ENCODE measurements at places on chromosomes 16 and 17.
A peak's percentile ranks its signal among the peaks of the same experiment; 100 is the strongest.

DNA sequence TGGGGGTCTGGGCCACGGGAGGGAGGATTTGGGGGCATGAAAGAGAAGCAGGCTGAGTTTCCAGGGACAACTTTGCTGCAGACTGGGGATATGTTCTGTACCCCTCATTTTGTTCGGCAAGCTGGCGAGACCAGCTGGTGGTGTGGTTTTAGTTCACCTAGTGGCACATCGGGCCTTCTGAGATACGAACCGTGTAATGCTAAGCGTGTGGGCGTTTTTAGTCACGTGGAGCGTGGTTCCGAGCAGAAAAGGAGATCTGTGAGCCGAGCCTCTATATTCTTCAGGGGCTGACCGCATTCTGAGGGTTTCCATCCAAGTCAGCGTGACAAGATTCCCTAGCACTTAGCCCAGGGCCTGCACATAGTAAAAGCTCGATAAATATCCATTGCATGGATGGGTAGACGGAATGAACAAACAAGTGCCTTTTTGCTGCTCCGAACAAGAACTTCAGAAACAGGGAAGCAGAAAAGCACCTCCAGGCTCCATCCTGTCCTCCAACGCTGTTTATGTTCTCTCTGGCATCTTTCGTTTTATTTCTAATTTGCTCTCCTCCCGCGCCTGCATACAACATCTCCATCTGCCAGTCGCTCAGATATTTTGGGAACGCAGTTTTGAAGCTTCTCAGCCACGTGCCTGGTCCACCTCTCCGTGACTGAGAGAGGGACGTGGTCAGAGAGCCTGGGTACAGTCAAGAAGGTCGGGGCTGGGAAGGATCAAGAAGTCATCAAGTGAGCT lies 5.8 kb downstream of the SYT17 start:
- no peak for DNase-seq

- no peak for DNase-seq
Measured at GRCh38 chr16:79449900-79450299, 150.6 kb downstream of the MAF start.

- no peak for DNase-seq
Measured at GRCh38 chr16:81796583-81797346, 17.7 kb downstream of the PLCG2 start.

GRCh38 chr17:65389949-65390348 lies 171.5 kb downstream of the AXIN2 start:
- no peak for DNase-seq

DNA sequence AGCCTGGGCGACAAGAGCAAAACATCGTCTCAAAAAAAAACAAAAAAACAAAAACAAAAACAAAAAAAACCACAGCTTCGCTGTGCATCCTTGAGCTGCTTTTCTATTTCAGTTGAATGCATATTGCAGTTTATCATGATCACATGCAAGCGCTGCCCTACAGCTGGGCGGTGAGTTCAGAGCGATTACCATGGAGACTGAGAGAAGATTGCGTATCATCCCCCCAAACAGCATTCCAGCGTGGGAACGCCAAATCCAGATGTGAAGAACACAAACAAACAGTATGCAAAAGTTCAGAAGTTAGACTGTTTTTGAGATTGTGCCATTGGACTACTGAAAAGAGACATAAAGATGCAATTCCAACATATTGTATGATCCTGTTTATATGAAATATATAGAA lies 15.1 kb upstream of the SLC52A1 start:
- no peak for DNase-seq

- DNase-seq = no peak
Measured at GRCh38 chr17:62899361-62899760, 66.7 kb upstream of the TANC2 start.

GRCh38 chr17:50685691-50686493 lies 21.8 kb downstream of the ANKRD40 start:
- DNase-seq = peak; percentile 39

DNA sequence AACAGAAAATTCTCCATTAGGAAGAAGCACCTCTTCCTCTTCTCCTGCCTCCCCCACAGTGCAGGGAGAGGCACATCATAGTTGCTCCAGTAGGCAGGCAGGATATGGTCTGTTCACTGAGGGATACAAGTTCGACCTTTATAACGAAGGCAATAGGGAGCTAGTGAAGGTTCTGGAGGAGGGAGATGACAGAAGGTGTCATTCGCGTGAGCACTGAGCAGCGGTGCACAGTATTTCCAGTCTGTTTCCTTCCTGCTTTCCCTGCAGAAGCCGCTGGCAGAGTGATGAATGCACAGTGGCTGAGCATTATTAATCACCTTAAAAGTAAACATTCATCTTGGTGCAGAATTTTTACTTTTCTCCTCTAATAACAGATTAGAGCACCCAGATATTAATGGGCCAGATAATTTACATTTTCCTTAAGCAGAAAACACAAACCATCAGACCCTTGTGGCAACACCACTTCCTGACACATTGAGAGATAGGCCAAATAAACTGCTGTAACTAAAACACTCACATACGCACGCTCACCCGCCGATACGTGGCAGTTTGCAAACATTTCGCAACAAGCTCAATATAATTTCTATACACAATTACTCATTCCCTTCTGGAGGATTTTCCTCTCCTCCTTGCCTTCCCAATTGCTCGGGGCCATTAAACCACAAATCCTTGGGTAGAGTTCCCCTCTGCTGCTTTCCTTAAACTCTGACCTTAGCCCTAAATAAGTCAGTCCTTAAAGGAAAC lies 69.5 kb downstream of the AIPL1 start:
- no peak for DNase-seq

GRCh38 chr17:1294157-1294717 lies 14.8 kb downstream of the TRARG1 start:
- DNase-seq = no peak

DNA sequence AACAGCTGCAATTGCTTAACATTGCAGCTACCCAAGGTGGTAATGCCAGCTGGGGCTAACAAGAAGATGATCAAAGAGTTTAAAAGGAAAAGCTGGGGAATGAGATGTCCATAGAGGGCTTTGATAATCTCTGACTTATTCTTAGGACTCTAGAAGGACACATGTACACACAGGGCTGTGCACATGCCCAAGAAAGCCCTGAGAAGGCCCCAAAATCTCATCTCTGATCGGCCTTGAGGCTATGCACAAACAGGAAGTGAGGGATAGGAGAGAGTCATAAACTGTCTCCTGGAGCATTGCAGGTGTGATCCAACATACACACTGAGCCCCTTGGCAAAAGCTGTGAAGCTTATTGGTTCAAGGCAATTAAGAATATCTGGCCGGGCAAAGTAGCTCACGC lies 17.2 kb upstream of the RABEP1 start:
- no peak for DNase-seq

GRCh38 chr16:68000450-68000849 lies 1.2 kb upstream of the DPEP2 start:
- DNase-seq = no peak

DNA sequence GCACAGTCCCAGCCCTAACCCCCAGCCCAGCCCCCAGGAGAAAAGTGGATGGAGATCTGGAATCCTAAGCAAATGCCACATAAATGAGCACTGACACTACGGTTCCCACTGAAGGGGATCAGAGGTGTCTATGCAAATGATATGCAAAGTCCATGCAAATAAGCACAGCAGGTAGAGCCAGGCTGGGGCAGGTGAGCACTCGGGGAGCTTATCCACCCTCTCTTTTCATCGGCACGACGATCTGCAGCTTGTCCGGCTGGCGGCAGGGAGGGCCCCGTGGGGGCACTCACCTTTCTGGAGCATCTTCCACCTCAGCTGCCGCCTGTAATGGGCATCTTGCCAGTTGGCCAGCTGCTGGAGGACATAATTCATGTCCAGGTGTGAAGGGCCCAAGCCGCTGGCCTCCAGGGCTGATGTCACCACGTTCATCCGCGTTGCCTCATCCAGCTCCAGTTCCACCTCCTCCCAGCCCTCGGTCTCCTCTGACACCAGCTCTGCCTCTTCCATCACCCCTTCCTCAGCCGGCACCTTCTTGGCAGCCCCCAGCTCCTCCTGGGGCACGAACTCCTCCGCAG lies 9.9 kb downstream of the HAP1 start:
- DNase-seq = no peak

GRCh38 chr17:10738521-10739258 lies 8.9 kb upstream of the TMEM220 start:
- no peak for DNase-seq

Data from Right ventricle myocardium inferior (tissue), 1 donor.